ENCODE measurements at places on chromosomes 7 and 10. TPM values are rescaled to one million over a fixed set of nuclear protein-coding genes. Genes with fewer than 3 reads are reported as not detected.

Gene KLF14
- polyA plus RNA-seq = not detected

Gene ZCCHC24
- polyA plus RNA-seq = 34.2 TPM

Gene GARIN1A
- 0.67 TPM for polyA plus RNA-seq

Gene ADRA2A
- 0.25 TPM for polyA plus RNA-seq

Gene WBP1L
- polyA plus RNA-seq = 45.3 TPM

Gene NUDT13
- 1.7 TPM for polyA plus RNA-seq

Gene GSTO2
- 4.9 TPM for polyA plus RNA-seq

Gene GPR26
- polyA plus RNA-seq = 0.01 TPM

Gene MLLT10
- polyA plus RNA-seq = 32.4 TPM

Gene GIMAP6
- not detected for polyA plus RNA-seq

Gene MYOZ1
- polyA plus RNA-seq = 9.6 TPM

Gene AGR2
- not detected for polyA plus RNA-seq

Gene FAM25G
- polyA plus RNA-seq = not detected

All from BJ (cell line).